LHCN-M2 (cell line): ENCODE measurements at places on chromosomes 4 and X.

GRCh38 chr4:1208970-1209704 lies 36.8 kb upstream of the SPON2 start:
- DNase-seq: no peak

DNA sequence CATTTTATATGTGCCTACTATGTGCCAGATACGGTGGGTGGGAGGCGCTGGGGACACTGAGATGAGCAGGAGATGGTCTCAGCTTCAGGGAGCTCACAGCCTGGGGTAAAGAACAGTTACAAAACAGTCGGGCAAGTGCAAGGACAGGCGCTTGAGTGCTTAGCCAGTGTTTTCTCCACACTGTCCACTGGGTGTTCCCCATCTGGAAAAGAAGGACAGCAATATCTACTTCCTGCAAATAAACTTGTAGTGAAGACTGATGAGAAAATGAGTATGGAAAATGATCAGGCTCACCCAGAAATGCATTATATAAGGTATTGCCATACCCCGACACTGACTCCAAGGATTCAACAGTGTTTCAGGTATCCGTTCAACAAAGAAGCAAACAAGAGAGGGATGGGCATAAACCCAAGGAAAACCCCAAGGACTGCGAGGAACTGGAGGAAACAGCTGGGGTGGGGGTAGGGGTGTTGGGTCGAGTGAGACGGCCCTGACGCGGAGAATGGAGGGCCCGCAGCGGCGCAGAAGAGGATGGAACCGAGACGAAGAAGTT lies 835 bp downstream of the TMEM185A start:
- DNase-seq: peak; percentile 45

DNA sequence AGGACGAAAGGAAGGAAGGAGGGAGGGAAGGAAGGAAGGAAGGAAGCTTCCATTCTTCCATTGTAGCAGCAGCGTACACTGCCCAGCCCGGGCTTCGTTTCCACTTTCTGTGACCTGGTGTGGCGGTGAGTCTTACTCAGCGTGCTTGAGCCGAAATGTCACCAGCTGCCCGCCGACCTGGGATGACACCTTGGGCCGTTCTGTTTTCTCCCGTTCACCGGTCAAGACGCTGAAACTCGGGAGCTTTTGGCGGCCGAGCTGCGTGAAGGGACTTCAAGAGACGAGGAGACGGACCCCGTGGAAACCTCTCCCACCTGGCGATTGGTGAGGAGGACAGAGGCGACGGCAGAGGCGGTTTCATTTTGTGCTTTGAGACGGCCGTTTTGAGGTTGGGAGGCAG lies 47.1 kb upstream of the PPP2R3B start:
- no peak for DNase-seq

DNA sequence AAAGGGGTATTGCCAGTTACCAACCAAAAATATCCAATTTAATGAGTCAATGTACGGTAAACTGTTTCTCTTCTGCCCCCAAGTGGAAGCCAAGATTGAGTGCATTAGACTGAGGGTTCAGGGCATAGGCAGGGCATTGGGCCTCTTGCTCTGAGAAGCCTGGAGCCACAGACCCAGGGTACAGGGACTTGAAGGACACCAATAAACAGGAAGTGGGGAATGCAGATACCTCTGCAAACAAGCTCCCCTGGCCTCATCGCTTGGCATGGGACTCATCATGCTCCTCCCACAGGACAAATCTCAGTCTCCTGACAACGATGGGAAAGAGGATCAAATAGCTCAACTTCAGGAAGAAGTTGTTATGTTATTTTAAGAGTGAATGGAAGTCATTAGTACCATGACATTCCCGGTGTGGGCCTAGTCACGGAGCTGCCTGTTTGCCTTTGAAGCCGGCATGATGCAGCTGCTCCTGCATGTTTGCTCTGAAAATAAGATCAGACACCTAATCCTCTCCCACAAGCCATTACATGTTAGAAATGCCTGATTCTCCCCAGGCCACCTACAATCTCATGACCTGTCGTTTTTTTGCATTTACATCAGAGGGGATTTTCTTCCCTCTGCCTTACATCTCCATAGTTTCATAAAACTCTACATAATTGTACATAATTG lies 224.2 kb downstream of the RCHY1 start:
- DNase-seq: peak; percentile 43

GRCh38 chrX:129824620-129825019 lies 19.1 kb downstream of the ZDHHC9 start:
- no peak for DNase-seq

DNA sequence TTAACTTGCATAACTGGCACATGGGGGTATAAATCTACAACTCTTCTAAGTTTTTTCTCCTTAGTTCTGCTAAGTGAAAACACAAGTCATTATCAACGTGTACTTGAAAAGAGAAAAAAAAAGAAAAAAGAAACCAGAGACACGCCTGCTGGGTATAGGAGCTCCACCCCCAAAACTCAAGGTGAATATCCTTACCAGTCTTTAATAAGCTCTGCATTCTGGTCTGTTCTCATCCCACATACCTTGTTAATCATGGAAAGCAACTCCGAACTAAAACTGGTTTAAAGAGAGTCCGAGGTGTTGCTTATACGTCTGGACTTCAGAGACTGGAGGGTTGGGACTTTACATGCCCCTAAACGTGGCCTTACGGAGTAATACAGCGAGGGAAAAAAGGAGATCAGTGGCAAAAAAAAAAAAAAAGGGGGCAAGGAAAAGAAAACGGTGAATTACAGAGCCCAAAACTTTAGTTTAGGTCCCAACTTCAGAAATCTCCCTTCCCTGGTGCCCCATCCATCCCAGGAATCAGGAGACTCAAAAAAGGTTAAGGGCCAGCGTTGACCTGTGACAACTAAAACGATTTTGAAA lies 1.0 kb downstream of the PGRMC2 start:
- DNase-seq: peak; percentile 35

DNA sequence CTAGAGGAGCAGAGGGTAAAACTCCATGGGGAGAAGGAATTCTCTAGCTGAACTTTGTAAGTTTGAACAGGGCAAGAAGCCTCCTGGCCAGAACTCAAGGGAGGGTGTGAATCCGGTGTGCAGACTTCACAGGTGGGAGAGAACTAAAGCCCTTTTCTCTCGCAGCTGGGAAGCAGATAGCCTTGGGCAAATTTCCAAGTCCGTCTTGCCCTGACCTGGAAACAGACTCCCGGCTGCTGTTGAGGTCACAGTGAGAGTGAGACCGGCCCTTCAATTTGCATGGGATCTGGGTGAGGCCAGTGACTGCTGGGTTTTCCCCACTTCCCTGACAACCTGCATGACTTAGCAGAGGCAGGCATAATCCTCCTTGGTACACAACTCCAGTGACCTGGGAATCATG lies 94.5 kb upstream of the ZNF827 start:
- no peak for DNase-seq

DNA sequence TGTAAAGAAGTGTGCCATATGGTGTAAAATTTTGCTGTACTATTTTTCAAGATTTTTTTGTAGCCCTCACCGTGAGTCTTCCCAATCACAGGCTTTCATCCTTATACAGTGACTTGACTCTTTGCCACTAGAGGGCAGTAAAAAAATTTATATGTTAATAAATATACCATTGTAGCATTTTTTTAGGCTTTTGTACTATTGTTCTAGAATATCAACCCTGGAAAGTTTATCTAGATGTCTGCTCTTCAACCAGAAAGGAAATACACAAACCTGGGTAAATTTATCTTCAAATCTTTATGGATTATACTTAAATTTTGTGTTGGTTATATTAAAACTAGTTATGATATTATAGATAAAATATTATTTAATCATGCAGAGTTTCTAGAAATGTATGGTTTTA lies 235.3 kb downstream of the TENM3 start:
- peak; percentile 51 for DNase-seq

GRCh38 chr4:137688651-137689050 lies 156.4 kb upstream of the PCDH18 start:
- DNase-seq: no peak

- DNase-seq: peak; percentile 21
These were observed 55.2 kb downstream of the CHST7 start for GRCh38 chrX:46628460-46629371.

- no peak for DNase-seq
These were observed 687.6 kb downstream of the C4orf33 start for GRCh38 chr4:129783596-129783995.

DNA sequence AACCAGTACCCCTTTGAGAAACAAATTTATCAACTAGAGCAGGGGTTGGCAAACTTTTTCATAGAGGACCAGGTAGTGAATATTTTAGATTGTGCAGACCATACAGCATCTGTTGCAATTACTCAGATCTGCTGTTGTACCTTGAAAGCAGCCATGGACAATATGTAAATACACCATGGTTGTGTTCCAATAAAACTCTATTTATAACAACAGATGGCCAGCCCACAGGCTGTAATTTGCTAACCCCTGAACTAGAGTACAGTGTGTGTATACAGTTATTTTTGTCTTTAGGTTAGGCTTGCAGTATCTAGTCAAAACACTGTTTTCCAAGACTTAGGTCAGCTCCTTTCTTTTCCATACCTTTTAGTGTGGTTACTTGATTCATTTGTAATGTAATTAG lies 54.4 kb downstream of the PHKA1 start:
- DNase-seq: peak; percentile 10

GRCh38 chr4:110644008-110644407 lies 21.1 kb upstream of the PITX2 start:
- no peak for DNase-seq

DNA sequence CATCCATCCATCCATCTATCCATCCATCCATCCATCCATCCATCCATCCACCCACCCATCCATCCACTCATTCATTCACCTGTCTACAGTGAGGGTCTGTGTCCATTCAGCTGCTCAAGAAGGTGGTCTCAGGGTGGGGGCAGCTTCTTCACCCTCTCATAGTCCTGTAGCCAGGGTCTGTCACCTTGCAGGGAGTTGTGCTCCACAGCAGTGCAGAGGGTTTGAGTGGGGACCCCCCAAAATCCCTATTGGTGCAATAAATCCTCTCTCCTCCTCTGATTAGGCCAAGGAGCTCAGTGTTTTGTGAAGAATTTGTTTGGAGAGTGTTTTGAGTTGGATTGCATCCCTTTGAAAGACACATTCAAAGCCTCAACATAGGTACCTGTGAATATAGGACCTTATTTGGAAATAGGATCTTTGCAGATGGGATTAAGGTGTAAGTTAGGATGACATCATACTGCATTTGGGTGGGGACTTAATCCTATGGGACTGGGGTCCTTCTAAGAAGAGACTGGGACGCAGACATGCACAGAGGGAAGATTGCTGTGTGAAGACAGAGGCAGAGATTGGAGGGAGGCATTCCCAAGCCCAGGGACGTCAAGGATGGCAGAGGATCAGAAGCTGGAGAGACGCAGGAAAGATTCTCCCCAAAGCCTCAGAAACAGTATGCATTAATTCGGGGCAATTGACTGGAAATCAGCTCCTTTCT lies 12.0 kb downstream of the P2RY8 start:
- DNase-seq: no peak
